ENCODE measurements at places on chromosomes 3 and 15.

DNA sequence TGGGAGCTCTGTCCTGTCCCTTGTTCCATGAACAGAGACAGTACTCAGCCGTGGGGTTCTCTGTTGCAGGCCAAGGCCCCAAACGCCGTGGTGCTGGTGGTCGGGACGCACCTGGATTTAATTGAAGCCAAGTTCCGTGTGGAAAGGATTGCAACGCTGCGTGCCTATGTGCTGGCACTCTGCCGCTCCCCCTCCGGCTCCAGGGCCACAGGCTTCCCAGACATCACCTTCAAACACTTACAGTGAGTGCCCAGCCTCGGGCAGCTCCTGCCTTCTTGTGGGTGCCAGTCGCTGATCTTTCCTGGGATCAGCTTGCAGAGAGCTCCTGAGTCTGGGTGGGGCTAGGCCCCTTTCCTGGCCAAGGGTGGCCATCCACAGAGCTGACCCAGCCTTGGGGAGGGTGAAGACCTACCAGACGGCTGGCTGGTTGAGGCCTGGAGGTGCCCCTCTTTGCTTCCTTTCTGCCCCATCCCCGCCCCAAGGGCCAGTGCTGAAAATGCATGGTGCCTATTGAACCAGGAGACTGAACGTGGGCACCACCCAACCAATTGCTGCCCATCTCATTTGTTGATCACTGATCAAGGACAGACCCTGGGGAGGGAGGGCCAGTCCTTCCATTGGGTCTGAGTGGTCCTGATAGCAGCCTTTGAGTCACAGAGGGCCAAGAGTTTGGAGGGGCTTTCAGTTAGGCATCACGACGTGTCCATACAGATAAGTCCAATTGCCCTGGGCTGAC, 106.9 kb downstream of the LRRK1 start:
- DNase-seq = no peak

- no peak for DNase-seq
Measured at GRCh38 chr15:96342406-96343112, 12.1 kb downstream of the NR2F2 start.

DNA sequence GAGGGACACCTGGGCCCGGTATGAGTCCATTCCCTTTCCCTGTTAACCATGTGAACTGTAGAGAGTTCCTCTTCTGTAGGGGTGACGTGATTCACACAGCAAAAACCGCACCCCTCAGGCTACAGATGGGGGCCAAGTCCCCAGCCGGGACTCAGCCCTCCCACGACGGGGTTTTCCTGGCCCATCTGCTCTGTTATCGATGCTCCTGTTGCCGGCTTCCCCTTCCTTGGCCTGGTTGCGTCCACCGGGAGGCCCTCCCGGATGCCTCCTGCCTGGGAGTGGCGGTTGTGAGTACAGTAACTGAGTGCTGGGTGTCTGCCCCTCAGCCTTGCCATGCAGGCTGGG, 817 bp upstream of the PLXNA1 start:
- no peak for DNase-seq

DNA sequence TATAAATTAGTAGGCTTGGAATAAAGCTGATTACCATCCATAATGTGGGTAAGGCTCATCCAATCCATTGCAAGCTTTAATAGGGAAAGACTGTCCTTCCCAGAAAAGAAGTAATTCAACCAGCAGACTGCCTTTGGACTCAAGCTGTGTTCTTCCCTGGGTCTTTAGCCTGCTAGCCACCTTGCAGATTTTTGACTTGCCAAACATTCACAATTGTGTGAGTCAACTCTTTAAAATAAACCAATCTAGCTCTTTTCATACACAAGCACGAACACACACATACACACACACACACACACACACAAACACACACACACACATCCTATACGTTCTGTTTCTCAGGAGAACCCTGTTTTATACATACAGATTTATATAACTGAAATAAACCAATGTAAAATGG, 248.1 kb downstream of the NAALADL2 start:
- DNase-seq = no peak

GRCh38 chr15:77456746-77457145, 36.1 kb downstream of the HMG20A start:
- DNase-seq = no peak

- no peak for DNase-seq
Measured at GRCh38 chr3:54755756-54756155, 172.1 kb downstream of the LRTM1 start.

- DNase-seq = no peak
Measured at GRCh38 chr3:176632925-176633324, 564.4 kb downstream of the TBL1XR1 start.

DNA sequence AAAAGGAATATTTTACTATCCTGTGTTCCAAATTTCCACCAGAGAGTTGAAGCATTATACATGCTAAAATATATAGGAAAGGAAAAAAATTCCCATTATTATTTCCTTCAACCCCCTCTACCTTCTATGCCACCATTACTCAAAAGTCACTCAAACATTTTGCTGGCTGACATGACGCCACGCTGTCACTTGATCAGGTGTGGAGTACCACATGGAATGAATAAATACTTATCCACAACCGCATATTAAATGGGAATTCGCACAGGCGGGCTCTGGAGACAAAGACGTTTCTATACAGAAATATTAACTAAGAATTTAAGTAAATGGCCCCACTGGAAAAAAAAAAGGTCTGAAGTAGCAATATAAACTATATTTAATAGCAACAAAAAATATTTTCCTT, 266.4 kb downstream of the FOXP1 start:
- no peak for DNase-seq

Data from stimulated activated CD8-positive, alpha-beta memory T cell treated with anti-CD3 and anti-CD28 coated beads, Interleukin-7, amount 100 ng/mL, for 1 hour (primary cell).